Stimulated activated CD4-positive, alpha-beta T cell treated with anti-CD3 and anti-CD28 coated beads, Interleukin-1b, Interleukin-23, amount 100 ng/mL, for 1 hour (primary cell): ENCODE measurements at places on chromosomes 1 and 21.

- DNase-seq: no peak
Measured at GRCh38 chr1:43541721-43542401, 11.2 kb downstream of the PTPRF start.

DNA sequence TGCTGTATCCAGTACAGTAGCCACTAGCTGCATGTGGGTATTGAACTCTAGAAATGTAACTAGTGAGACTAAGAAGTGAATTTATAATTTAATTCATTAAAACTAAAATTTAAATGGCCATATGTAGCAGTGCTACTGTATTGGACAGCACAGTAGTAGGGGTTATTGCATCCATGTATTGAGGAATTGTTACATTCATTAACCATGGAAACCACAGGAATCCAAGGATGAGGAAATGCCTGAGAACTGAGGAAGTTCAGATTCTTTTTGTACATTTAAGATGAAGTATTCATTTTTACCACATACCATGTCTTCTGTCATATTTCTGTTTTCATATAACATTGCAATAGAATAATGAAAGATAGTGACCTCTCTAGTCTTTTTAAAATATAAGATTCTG, 2.6 kb downstream of the MTF2 start:
- no peak for DNase-seq

DNA sequence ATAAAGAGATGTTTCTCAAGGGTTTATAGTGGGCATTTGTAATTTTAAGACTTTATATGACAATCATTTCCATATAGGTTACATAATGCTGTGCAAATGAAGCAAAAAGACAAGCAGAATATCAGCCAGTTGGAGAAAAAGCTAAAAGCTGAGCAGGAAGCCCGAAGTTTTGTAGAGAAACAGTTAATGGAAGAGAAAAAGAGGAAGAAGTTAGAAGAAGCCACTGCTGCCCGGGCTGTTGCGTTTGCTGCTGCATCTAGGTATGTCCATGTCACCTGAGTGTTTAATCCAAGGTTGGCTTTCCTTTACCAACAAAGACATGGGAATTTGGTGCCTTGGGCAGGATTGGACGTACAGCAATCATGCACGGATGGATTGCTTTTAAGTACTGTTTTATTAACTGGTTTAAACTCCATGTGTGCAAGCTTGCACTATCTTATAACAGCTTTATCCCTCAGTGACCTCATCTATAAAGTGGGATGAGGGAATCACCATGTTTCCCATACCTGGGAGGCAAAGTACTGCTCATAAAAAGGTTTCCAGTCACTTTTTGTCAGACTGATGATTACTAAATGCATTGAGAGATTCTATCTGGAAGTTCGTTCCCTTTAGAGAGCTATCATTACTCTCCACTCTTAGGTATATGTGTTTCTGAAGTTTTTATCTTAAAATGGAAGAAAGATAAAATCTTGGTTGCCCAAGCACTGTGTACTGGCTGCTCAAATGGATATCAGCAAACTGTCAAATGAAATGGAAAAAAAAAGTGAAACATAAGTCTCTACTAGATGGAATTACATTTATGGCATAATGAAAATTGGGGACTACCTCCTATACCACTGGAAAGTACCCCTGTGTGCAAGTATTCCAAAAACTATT, 55.1 kb downstream of the MACO1 start:
- DNase-seq: no peak

- no peak for DNase-seq
Measured at GRCh38 chr1:86753700-86754099, 49.3 kb downstream of the SH3GLB1 start.

GRCh38 chr1:52243221-52243987, 101.5 kb downstream of the ZFYVE9 start:
- no peak for DNase-seq

DNA sequence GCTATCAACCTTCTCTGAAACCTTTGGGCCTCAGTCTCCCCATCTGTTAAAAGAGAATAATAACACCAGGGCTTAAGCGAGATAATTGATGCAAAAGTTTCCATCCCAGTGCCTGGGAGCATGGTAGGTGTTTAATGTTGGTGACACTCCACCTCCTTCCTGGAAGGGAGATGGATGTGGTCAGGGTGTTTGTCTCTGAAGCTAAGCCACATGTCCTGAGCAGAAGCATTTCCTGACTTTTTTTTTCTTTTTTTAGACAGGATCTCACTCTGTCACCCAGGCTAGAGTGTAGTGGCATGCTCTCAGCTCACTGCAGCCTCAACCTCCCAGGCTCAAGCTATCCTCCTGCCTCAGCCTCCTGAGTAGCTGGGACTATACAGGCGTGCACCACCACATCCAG, 72.6 kb upstream of the HMGB4 start:
- DNase-seq: no peak

GRCh38 chr1:198846556-198846955, 207.7 kb downstream of the PTPRC start:
- no peak for DNase-seq
